Left ventricle myocardium superior (tissue), 1 donor: ENCODE measurements at places on chromosomes 1 and 21. TPM values are rescaled to one million over a fixed set of nuclear protein-coding genes. Genes with fewer than 3 reads are reported as not detected.

IFI6 gene
- total RNA-seq = 34.5 TPM

GRCh38 chr1:224054611-224055010 lies 59.3 kb upstream of the FBXO28 start:
- DNase-seq = no peak

- no peak for DNase-seq
Observed at GRCh38 chr1:116697548-116698243, 30.2 kb upstream of the IGSF3 start.

GRCh38 chr1:209703834-209704504 lies 677 bp upstream of the HSD11B1 start:
- DNase-seq = no peak

LRRN2 gene
- total RNA-seq = 2.3 TPM

DNA sequence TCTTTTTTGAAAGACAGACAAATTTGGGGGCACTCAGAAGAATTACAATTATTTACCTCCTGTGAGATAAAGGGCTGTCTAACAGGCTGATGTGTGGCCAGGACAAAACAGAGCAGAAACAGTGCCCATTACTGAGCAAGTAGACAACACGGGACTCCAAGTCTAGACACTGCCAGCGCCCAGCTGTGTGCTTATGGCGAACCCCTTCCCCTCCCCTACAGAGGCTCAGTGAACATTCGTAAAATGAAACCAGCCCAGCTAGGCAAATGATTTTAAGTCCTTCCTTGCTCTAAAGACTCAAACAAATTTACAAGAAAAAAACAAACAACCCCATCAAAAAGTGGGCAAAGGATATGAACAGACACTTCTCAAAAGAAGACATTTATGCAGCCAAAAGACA lies 91.1 kb downstream of the RUNX1 start:
- no peak for DNase-seq

EPHX1 gene
- 76.8 TPM for total RNA-seq

- no peak for DNase-seq
Observed at GRCh38 chr1:182752077-182752988, 37.2 kb upstream of the NPL start.

KRTAP12-2 gene
- total RNA-seq = not detected

DNA sequence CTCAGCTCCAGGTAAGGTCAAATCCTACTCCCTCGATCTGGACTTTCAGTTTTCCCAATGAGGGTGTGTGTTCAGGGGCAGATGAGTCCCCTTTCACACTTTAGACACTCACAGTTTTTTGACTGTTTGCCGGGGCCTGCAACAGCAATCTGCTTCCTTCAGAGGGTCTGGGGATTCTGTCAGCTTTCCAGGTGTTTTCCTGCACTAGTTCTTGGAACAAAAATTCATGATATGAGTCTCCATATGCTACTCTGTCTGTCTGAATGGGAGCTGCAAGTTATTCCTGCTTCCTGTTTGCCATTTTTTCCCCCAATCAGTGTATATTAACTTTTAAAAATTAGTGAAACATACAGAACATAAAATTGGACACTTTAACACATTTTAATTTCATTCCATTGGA lies 24.3 kb downstream of the CYP4B1 start:
- DNase-seq = no peak

GRCh38 chr1:218025454-218025853 lies 259.6 kb upstream of the RRP15 start:
- DNase-seq = no peak

- DNase-seq = no peak
Observed at GRCh38 chr1:15071936-15072335, 81.6 kb upstream of the TMEM51 start.

GRCh38 chr1:95790136-95790535 lies 556.1 kb downstream of the RWDD3 start:
- DNase-seq = no peak

GRCh38 chr1:225824533-225824941 lies 14.6 kb downstream of the EPHX1 start:
- no peak for DNase-seq
